Dermis blood vessel endothelial cell (primary cell): ENCODE measurements at places on chromosomes 3 and 15.

DNA sequence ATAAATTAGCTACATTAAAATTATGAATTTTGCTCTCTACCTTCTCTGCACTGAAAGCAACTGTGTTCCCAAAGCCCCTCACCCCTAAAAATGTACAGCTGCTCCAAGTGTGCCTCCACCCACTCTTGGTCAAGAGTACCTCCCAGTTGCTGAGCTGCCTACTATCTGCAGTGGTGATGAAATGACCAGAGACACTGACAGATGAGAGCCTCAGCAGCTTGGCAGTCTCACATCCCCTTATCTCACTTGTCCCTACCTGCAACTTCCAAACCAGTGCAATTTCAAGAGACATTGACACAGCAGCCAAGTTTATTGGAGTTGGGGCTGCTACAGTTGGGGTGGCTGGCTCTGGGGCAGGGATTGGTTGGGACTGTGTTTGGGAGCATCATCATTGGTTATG lies 52.2 kb upstream of the COL6A5 start:
- DNase-seq, result no peak

- DNase-seq, result no peak
Observed at GRCh38 chr3:13073326-13074005, at the start of gene IQSEC1. TSS of gene IQSEC1 (minus strand) at chr3:13073429. CDS start at chr3:13073014, 415 bp downstream.

- DNase-seq, result no peak
Observed at GRCh38 chr15:42034628-42035434, 14.0 kb upstream of the PLA2G4E start.

GRCh38 chr3:160012108-160012507 lies 23.5 kb downstream of the IL12A start:
- DNase-seq, result no peak
